ENCODE measurements at places on chromosomes 11 and 22.

DNA sequence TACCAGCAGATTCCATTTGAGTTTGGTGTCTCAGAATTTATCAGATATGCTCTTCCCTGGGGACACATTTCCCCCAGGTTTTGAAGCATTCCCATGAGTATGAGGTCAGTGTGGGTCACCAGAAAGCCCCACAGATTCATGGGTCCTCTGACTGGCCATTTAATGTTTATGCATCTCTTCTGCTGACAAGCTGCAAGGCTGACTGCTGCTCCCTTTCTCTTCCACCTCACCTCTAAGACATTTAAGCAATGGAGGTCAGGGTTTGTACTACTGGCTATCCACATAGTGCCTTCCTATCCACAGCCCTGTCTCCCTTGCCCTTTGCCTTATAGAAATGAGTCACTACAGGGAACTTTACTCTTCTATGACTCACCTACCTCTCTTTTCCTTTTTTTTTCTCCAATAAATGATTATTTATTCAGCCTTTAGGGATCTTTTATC is 106.0 kb upstream of the TIMP3 start:
- no peak for DNase-seq

GRCh38 chr11:106679581-106679980 is 338.7 kb downstream of the GUCY1A2 start:
- no peak for DNase-seq

- peak; percentile 37 for DNase-seq
Observed at GRCh38 chr22:37259540-37260029, 15.5 kb upstream of the RAC2 start.

DNA sequence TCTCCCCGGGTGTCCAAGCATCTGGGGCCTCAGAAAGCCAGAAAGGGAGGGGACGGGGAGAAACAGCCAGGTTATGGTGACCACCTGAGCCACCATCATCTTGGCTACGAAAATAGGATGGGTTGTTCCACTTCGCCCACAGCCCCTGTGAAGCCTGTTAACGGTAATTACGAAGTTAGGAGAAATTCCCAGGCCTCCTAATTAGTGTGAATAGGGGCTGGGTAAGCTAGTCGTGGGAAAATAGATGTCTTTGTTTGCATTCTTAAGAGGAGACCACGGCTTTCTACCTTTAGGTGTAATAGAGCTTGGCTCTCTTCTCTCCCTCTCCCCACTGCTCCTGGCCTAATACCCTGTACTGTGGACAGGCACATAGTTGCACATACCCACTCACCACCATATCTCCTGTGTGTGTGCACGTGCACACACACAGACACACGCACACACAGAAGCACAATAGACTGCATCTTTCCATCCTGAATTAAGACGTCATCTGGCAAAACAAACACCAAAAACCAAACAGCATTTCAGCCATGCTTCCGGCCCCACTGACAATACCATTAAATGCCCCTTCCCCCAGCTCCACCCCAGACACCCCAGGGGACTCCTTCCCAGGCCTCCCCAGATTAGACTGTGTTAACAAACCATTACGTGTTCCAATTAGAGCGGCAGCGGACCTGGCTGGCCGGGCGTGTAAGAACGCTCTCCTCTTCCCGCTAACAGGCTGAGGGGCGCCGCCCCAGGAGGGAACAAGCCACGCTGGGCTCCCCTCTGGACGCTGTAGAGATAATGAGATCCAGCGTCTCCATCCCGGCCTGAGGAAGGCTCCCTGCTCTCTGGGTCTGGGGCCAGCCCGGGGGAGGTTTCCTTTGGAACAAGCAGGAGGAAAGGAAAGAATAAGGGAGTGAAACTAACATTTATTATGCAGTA is 72.8 kb downstream of the TP53I11 start:
- no peak for DNase-seq

GRCh38 chr11:132077416-132077815 is 707.0 kb downstream of the NTM start:
- DNase-seq: no peak

- DNase-seq: no peak
Observed at GRCh38 chr22:30822216-30823014, 127.7 kb downstream of the OSBP2 start.

Measured in CD4-positive, alpha-beta T cell treated with Interferon alpha-2 for 1 hour (primary cell).